Spinal cord (tissue), 10 donors: ENCODE measurements at places on chromosomes 16 and 17.
A peak's percentile ranks its signal among the peaks of the same experiment; 100 is the strongest.

GRCh38 chr17:82836823-82837357 lies 2.9 kb downstream of the ZNF750 start:
- no peak for DNase-seq

- no peak for DNase-seq
Observed at GRCh38 chr16:17994027-17994426, 342.5 kb downstream of the NPIPA8 start.

DNA sequence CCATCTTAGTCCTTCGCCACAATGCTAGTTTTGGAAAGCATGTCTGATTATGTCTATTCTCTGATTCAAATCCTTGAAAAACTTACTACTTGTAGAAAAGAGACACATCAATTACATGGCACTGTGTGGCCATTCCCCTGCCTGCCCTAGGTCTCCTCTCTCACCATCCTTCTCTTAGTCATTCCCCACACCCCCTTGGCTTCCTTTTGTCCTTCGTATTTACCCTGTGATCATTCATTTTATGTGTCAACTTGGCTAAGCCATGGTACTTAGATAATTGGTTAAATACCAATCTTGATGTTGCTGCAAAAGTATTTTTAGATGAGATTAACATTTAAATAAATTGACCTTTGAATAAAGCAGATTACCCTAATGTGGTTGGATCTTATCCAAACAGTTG lies 122.9 kb upstream of the CDH11 start:
- no peak for DNase-seq

DNA sequence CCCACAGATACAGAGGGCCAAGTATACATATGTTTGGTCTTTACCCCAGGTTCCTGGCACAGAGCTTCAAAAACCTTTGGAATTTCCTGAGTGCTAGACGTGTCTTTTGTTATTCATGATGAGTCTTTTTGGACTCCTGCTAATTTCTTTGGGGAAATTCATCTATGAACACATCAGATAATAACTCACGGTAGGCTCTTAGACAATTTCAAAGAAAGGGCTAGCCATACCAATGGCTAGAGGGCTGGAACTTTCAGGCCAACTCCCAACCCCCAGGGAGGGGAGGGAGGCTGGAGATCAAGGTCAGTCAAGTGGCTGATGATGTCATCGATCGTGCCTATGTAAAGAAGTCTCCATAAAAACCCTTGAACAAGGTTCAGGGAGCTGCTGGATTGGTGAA lies 101.9 kb downstream of the STX8 start:
- DNase-seq, result no peak

GRCh38 chr17:62808576-62808970 lies 459 bp upstream of the MARCHF10 start:
- no peak for DNase-seq

- no peak for DNase-seq
Observed at GRCh38 chr16:84120023-84120422, 3.3 kb upstream of the MBTPS1 start.

- DNase-seq, result no peak
Observed at GRCh38 chr16:24013864-24014645, 178.3 kb downstream of the PRKCB start.

DNA sequence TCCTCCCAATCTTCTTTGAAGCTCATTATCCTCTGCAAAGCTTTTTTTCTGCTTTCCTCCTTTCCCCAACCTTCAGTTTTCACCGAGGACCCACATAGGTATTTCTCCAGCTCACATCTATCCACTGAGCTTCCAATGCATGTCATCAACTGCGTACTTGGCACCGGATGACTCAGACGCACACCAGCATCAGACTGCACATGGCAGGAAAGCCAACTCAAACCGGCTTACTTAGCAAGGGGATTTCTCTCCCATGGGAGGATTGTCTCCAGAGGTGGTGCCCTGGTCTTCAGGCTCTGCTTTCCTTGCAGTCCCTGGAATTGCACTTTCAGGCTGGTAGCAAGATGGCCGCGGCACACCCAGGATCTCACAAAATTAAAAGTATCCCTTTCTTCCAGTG lies 1.7 kb upstream of the AKTIP start:
- no peak for DNase-seq

GRCh38 chr17:40727447-40728231 lies 24.1 kb upstream of the KRT24 start:
- DNase-seq, result no peak

- no peak for DNase-seq
Observed at GRCh38 chr16:4352843-4353242, 1.7 kb upstream of the PAM16 start.

- no peak for DNase-seq
Observed at GRCh38 chr17:18324140-18325050, 9.3 kb downstream of the SMCR8 start.

DNA sequence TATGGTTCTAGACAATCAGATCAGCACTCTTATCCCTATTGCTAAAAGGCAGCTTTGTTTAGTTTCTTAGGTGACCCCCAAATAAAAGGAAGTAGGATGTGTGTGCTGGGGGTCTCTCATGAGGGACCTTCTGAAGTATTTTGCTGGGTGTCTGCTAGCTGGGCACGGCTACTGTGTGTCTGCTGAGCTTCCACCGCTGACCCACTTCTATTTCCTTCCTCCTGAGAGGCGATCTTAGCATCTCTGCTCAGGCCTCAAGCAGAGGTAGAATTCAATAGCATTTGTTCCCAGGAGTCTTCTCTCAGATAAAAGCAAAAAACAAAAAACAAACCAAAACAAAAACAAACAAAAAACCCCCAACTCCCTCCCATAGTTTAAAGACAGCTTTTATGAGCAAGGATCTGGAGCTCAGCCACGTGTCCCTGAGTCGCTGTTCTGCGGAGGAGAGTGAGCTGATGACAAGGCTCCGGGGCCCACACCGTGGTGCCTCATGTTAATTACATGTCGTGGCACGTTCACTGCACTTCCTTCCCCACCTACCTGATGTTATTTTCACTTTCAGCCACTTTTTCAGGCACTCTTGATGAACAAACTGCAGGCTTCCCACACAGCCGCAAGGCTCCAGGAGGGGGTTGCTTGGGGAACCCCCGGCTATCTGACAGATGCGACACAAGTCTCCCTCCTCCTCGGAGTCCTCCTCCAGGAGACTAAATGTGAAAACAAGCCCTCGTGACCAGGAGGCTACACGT lies 83.5 kb downstream of the MARCHF10 start:
- DNase-seq, result no peak

GRCh38 chr17:61464130-61464842 lies 12.1 kb downstream of the TBX4 start:
- DNase-seq, result no peak

DNA sequence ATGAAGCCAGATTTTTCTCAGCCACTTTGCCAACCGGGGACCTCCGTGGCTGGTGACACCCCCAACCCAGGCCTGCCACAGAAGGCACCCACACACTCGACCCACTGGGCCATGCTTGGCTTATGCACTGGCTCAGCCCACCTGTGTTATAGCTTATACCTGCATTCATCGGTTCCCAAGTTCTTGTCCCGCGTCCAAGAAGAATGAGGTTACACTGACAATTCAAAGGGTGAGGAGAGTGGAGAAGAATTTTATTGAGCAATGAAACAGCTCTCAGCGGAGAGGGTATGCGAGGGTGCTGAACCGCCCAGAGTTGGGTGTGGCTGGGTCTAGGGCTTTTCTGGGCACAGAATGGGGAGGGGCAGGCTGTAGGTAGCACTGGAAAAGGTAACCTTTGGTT lies 22.2 kb upstream of the CDH15 start:
- DNase-seq, result no peak

DNA sequence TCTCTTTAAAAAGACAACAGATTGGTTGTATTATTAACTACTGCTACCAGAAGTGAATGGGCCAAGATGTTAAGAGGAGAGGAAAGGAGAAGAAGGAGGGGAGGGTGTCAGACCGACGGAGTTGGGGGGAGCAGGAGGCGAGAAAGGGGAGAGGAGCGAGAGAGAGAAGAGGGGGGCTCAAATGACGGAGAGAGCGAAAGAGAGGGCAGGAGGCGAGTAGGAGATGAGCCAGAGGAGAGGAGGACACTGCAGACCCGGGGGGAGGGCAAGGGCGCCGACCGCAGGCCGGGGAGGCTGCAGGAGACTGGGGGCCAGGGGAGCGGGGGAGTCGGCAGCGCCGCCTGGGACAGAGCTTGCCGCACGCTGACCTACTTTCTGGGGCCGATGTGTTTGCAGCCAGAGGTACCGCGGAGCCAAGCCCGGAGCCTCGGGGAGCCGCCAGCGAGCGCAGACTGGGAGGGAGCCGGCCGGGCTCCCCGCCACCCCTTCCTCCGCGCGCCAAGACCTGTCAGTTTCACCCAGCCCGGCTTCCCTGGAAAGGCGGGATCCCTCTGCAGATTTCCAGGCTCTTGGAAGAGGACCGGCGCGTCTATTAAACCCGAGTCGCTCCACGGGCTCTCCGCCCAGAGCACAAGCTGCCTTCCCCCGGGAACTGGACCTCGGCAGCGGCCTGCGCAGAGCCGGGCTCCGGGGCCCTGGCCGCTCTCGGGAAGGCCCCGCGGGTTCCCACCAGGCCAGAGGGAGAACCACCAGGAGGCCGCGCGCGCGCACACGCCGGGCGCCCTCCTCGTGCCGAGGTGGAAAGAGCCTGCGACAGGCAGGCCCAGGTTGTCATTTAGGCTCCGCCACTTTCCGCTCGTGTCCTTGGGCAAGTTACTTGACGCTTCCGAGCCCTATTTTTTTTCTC lies 74.6 kb downstream of the CMC2 start:
- DNase-seq, result peak; percentile 43

- DNase-seq, result no peak
Observed at GRCh38 chr16:4058386-4058785, 57.9 kb downstream of the ADCY9 start.

GRCh38 chr16:1752853-1753252 lies 18.5 kb downstream of the NME3 start:
- DNase-seq, result no peak

- DNase-seq, result no peak
Observed at GRCh38 chr17:47945529-47946508, 4.4 kb downstream of the PNPO start.

DNA sequence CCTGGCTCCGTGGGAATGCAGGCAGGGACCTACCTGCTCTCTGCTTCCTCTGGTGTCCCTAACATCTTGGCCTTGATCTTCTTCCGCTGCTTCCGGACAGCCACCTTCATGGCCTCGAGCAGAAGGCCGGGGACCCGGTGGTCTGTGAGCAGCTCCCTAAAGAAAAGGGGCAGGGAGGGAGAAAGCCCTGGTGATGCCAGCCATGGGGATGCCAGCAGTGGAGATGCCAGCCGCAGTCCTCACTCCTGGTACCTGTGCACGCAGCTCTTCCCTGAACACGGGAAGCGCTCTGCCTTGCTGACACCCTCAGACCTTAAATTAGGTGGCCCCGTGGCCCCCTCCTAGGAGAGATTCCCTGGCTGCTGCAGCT lies 1.9 kb downstream of the RILP start:
- no peak for DNase-seq

DNA sequence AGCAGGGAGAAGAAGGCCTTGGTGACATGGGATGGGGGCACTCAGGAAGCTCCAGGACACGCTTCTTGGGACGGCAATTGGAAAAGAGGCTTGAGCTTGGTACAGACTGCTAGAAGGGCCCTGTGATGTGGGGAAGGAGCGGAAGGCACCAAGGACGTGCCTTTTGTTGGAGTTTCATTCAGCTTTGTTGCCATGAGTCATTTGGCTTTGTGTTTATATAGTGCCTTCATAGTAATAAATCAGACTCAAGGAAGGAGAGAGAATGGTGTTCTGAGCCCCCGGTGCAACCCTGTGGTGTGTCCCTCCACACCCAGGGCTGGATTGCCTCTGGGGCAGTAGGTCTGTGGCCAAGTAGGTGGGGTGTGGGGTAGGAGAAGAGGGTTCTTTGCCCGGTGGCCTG lies 7.4 kb upstream of the TBX4 start:
- DNase-seq, result no peak

DNA sequence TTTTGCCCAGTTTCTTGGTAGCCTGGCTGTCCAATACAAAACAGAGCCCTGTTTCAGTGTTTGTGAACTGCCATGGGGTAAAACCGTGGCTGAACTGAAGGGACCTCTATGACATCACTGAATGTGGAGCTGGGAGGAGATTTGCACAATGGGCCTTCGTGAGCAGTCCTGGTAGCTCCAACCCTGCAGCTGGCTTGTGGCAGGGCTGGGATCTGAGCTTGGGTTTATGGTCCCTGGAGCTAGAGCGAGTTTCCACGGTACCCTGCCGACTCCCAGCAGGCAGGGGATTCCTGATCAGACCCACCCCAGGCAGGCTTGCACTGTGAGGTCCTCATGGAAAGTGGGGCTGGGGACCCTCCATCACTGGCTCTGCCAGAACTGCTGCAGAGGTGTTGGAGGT lies 247.0 kb downstream of the GSG1L start:
- no peak for DNase-seq

- DNase-seq, result no peak
Observed at GRCh38 chr17:78271419-78272170, 40.2 kb downstream of the TMEM235 start.

- DNase-seq, result no peak
Observed at GRCh38 chr16:84427553-84427952, 59.2 kb downstream of the ATP2C2 start.

- DNase-seq, result no peak
Observed at GRCh38 chr17:5509482-5509881, 23.1 kb downstream of the MIS12 start.

- no peak for DNase-seq
Observed at GRCh38 chr16:24844101-24845030, 1.4 kb upstream of the SLC5A11 start.

DNA sequence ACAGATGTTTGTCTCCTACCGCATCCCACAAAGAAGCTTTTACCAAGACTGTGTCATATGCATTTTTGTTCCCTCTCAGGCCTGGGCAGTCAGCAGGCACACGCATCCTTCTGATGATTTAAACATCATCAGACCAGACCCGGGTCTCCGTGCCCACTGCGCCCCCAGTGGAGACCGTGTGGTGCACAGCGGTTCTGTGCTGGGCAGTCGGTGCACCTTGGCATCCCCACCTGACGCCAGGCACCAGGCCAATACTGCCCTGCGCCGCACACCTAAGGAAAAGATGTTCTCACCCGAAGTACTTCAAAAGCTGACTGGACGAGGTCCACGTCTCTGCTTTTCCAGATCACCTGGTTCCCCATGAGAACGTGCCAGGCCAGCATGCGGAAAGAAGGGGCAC lies 10.6 kb upstream of the PLD6 start:
- no peak for DNase-seq

- no peak for DNase-seq
Observed at GRCh38 chr17:47957591-47958490, at the start of gene PRR15L. Gene PRR15L, minus strand, starts transcription at chr17:47957883. Its CDS starts 4,649 bp downstream, at chr17:47953234.

DNA sequence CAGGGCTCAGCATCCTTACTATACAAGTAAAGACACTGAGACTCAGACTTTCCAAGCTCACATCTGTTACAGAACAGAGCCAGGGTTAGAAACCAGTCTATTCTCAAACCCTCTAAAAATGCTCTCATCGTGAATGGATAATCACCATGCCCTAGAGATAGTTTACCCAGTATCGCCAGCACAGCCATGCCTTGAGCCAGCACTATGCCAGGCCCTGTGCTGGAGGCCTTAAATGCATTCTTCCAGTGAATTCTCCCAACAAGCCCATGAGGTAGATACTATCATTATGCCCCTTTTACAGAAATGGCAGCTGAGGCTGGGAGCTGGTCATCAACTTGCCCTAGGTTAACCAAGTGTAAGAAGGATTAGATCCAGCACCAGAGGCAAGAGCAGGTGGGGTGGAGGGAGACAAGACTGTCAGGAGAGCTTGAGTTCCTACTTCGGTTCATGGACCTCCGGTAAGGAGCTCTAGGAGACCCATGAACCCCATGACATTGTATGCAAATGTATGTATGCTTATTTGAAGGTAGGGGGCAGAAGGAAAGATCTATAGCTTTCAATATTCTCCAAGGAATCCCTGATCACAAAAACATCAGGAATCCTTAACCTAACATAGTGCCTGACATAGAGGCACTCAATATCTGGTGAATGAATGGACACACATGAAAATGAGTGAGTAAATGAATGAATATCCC lies 5.2 kb downstream of the KRT14 start:
- DNase-seq, result no peak
